ENCODE measurements at places on chromosomes 6 and 20.

- no peak for DNase-seq
Observed at GRCh38 chr6:42226161-42226611, 8.5 kb upstream of the MRPS10 start.

- no peak for DNase-seq
Observed at GRCh38 chr6:39829331-39829730, 37.2 kb downstream of the DAAM2 start.

DNA sequence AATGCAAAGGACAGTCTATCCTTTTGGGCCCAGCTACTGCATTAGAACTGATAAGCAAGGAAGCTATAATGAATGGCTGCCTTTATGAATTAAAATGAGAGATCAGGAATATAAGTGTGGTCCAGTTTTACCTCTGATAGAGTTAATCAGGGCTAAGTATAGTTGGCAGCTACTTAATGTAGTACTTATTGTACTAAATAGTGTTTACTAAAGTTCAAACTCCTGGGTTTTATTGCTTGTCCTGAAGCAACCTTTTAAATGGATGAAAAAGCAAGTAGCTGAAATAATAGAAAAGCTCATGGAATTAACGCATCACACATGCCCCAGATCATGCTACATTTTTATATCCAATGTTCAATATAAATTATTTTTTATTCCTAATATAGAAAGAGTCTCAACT is 5.3 kb downstream of the TRMT11 start:
- no peak for DNase-seq

DNA sequence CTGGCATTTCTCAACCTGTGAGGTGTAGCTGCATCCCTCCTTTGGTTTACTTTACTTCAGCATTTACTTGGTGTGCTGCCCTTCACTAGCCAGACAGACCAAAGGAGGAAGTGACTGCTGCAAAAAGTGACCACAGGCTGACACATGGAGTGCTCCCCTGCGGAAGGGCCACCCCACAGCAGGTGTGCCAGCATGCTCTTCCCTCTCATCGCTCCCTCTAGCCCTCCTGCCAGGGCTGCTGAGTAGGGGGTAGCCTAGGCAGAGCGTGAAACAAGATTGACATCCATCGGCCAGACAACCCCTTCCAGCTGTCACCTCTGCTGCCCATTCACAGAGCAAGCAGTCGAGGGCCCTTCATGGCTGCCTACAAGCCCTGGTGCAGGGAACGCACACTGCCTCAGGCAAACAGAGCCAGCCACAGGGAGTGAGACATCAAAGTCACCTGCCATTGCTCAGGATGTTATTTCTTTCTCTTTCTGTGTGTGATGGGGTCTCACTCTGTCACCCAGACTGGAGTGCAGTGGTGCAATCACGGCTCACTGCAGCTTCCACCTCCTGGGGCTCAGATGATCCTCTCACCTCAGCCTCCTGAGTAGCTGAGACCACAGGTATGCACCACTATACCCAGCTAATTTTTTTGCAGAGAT is 102.0 kb upstream of the RPS6KA2 start:
- DNase-seq: no peak

- DNase-seq: no peak
Observed at GRCh38 chr6:36142971-36143838, 12.9 kb downstream of the MAPK13 start.

DNA sequence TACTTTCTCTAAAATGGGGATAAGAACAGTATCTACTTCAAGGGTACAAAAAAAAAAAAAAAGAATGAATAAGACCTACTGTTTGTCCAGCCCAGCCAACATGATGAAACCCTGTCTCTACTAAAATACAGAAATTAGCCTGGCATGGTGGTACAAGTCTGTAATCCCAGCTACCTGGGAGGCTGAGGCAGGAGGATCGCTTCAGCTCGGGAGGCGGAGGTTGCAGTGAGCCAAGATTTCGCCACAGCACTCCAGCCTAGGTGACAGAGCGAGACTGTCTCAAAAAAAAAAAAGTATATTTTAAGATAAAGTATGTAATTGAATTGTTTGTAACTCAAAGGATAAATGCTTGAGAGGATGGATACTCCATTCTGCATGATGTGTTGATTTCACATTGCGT is 2.0 kb downstream of the BLTP3A start:
- DNase-seq: no peak

DNA sequence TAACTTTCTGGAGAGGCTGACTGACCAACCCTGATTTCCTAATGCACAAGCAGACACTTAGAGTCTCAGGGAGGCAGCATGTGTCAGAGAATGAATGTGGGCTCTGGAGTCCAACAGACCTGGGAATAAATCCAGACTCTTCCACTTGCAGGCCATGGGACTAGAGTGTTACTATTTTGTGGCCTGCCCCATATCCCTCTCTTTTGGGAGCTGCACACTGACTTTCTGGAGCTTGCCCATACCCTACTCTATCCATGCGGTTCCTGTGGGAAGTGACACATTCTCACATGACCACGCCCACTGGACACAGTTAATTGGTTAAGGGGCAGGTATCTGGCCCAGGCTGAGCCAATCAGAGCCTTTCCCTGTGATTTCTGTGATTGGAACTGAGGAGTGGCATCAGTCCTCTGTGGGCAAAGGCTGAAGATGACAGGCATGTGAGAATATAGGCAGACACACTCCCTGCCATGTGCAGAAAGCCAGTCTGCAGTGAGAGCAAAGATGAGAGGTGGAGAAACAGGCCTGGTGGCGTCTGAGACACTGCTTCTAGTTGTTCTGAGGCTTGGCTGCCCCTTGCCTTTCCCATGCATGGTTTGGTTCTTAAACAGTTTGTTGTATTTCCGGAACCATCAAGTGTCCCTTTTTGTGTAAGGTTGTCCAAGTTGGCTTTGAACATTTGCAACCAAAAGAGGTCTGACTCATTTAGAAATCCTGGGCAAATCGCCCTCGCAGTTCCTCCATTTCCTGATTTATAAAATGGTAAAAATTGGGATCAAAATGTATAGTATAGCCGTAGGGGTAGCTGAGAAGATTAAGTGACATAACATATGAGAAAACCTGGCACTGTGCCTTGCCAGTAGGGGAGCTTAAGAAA is 125.6 kb downstream of the CDC5L start:
- DNase-seq: no peak

- no peak for DNase-seq
Observed at GRCh38 chr20:34791289-34792020, 34.0 kb downstream of the NCOA6 start.

GRCh38 chr6:158661156-158661685 is 11.4 kb downstream of the SYTL3 start:
- no peak for DNase-seq

GRCh38 chr6:40794586-40794985 is 207.4 kb upstream of the LRFN2 start:
- no peak for DNase-seq

GRCh38 chr20:3890999-3891929 is 2.1 kb downstream of the PANK2 start:
- DNase-seq: no peak

- DNase-seq: no peak
Observed at GRCh38 chr20:48079028-48079427, 293.7 kb upstream of the SULF2 start.

- no peak for DNase-seq
Observed at GRCh38 chr20:51803148-51803854, 980 bp upstream of the SALL4 start.

GRCh38 chr20:56718816-56719215 is 89.7 kb downstream of the TFAP2C start:
- DNase-seq: no peak

DNA sequence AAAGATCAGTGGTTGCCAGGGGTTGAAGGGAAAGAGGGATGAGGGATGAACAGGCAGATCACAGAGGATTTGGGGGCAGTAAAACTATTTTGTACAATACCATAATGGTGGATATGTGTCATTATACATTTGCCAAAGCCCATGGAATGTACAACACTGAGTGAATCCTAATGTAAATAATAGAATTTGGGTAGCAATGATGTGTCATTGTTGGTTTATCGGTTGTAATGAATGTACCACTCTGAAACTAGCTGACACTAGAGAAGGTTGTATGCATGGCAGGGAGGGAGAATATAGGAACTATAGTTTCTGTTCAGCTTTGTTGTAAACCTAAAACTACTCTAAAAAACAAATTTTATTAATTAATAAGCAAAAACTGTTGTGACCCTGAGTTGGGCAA is 17.8 kb upstream of the ASF1A start:
- no peak for DNase-seq

GRCh38 chr20:13510837-13511488 is 127.8 kb downstream of the TASP1 start:
- no peak for DNase-seq

DNA sequence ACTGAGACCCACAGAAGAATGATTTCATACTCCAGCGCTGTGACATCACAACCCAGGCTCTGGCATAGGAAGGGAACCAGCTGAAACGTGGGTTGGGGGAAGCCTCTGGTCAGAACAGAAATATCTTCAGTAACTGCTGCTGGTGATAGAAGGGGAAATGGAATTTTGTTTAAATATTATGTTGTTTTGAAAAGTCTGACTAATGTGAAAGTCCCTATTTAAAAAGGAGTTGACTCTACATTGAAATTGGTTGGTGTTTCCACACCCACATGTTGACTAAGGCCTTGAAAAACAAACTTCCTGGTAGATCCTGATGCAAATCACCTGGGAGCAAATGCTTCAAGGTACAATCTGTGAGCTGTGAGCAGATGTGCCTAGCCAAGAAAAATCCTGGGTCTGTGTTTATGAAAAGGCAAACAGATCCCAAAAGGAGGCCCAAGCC is 24.5 kb upstream of the TCP11 start:
- DNase-seq: no peak

DNA sequence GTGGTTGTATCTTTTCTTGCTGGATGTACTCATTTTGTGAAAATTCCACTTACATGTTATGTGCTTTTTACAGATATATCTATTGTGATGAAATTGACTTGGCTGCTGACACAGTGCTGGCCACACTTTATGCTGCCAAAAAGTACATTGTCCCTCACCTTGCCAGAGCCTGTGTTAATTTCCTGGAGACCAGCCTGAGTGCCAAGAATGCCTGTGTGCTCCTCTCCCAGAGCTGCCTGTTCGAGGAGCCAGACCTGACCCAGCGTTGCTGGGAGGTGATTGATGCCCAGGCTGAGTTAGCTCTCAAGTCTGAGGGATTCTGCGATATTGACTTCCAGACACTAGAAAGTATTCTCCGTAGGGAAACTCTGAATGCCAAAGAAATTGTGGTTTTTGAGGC is 4.9 kb downstream of the BTBD3 start:
- DNase-seq: no peak

DNA sequence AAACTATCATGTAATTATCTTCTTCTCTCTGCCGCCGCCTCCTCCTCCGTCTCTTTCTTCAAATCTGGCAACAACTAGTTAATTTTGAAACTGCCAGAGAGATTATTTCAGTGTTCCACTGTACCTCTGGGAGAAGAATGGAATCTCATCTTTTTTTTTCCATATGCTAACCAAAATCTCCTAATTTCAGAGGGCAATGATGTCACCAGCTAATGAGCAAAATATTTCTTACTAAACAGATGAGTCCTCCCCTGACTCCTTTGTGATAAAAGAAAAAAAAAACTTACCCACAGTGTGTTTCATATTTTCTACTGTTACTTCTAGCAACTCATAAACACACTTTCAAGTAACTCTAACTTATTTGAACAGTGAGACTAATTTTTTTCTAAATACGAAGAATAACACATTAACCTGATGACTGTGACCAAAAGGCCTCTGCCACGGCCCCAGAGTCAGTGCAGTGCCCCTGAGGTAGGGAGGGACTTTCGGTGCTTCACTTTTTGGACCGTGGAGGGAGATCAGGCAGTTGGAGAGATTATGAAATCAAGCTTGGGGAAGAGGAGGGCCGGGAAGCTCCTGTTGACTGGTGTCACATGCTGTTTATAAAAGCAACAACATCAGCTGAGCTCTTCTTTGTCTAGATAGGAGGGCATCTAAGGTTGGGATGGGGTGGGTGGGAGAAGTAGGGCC is 159.6 kb downstream of the SASH1 start:
- no peak for DNase-seq

DNA sequence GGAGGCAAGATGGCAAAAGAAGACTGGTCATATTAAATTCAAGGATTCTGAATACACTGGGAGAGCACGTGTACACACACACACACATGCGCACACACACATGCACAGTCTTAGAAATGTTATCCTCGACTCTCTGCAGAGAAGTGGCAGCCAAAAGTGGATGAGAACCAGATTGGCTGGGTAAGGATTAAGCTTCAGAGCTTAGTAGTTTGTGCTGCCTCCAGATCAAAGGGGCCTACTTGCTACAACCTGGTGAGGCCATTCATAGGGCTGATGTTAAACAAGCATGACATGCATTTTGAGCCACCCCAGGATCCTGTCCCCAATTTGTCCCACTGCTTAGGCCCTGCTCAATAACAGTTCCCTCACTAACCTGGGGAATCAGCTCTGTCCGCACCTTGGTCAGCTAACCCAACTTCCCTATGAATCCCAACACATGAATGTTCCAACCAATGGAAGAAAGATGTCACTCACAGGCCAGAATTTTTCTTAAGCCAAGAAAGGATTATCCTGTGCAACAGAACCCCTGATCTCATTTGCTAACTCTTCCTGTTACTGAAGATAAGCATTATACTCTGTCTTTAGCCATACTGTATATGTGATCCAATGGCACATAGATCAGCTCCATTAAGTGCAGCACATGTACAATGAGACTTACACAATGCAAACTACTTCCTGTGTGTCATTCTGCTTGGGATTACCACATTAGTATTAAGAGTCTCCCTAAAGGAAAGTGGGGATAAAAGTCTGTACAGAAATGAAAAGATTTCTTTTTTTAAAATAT is 31.0 kb downstream of the TOMM6 start:
- DNase-seq: no peak

DNA sequence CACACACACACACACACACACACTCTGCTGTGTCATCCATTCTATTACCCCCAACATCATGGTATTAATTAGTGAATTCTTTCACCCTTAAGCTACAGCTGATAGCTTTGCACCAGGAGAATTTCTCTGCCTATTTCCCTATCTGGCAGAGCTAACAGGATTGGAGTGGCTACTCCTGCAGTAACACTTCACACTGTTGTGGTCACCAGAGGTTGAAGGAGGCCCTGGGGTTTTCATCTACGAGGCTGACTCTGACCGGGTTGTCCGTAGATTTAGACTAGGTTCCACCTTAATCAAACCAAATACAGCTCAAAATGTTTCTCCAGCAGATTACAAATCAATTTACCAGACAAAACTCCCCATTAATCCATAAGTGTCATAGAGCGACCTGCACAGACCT is 69.2 kb upstream of the RIPOR2 start:
- DNase-seq: no peak

Measured in hypothalamus (tissue), 51 donors.